ENCODE measurements at places on chromosomes 12 and 14.

DNA sequence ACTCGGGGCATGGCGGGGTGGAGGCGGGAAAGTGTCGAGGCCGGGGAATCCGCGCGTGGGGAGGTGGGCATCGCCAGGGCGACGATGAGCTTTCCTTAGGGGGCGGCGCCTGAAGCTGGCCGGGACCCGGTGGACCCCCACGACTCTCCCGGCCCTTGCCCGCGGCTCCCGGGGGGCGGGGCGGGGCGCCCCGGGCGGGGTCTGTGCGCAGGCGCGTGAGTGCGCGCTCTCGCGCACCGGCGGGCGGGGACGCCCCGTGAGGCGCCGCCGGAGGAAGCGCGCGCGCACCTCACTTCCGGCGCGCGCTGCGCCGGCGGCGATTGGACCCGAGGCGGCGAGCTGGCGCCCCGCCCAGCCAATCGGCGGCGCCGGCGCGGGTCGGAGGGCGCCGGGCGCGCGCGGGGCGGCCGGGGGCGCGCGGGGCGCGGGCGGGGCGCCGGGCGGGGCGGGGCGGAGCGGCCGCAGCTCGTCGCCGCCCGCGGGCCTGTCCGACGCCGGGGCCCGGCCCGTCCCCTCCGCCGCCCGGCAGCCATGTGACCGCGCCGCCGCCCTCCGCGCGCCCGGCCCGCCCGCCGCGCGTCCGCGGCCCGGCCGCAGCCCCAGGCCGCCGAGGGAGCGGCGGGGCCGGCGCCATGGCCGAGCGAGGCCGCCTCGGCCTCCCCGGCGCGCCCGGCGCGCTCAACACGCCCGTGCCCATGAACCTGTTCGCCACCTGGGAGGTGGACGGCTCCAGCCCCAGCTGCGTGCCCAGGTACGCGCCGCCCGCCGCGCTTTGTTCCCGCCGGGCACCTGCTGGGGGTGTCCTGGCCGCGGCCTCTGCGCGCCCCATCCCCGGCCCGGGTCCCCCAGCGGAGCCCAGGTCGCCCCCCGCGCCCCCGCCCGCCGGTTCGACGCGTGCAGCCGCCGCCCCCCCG, at the start of gene PACS2:
PACS2 (plus strand) TSS at position 462 of the 914 bp plus-strand sequence; CDS start at position 633, 171 bp downstream.
- peak within 1 kb of the TSS; percentile 87 for H3K4me3 ChIP-seq
- no peaks in the 10 kb centered on the region for H3K27me3 ChIP-seq
- peak; percentile 57 for DNase-seq
- H3K4me1 ChIP-seq, result peaks cover 14% of the 10 kb centered on the region

GRCh38 chr12:122834104-122834920, 945 bp upstream of the HIP1R start:
- peak overlapping the region; percentile 89 for H3K27ac ChIP-seq
- peaks cover 15% of the 10 kb centered on the region for H3K36me3 ChIP-seq
- peaks cover 36% of the 10 kb centered on the region for H3K4me1 ChIP-seq
- H3K4me3 ChIP-seq, result peak overlapping the region; percentile 92
- H3K27me3 ChIP-seq, result peaks cover 17% of the 10 kb centered on the region

DNA sequence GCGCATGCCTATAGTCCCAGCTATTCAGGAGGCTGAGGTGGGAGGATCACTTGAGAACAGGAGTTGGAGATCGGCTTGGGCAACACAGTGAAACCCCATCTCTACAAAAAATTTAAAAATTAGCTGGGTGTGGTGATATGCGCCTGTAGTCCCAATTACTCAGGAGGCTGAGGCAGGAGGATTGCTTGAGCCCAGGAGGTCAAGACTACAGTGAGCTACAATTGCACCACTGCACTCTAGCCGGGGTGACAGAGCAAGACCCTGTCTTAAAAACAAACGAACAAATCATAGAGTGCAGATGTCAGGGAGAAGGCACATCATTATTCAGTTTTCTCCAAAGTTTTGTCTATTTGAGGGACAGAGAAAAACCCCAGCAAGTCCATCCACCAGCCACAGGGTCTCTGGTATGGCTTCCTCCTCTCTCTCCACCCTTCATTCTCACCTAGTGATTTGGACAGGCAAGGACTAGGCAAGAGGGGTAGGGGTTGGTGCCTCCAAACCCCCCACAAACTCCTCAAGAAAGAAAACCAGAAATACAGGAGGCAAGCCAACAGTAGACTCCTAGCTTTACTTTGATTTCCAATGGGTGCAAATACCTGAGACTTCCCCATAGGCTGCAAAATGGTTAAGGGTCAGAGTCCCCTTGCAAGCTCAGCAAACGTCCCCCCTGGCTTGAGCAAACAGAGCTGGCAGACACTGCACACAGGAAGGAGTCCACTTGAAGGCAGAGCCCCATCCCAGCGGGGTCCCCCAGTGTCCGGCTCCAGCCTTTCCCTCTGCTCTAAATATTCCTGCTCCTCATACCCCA, 26.5 kb upstream of the RPLP0 start:
- H3K4me1 ChIP-seq, result peaks cover 73% of the 10 kb centered on the region
- peaks cover 57% of the 10 kb centered on the region for H3K36me3 ChIP-seq

DNA sequence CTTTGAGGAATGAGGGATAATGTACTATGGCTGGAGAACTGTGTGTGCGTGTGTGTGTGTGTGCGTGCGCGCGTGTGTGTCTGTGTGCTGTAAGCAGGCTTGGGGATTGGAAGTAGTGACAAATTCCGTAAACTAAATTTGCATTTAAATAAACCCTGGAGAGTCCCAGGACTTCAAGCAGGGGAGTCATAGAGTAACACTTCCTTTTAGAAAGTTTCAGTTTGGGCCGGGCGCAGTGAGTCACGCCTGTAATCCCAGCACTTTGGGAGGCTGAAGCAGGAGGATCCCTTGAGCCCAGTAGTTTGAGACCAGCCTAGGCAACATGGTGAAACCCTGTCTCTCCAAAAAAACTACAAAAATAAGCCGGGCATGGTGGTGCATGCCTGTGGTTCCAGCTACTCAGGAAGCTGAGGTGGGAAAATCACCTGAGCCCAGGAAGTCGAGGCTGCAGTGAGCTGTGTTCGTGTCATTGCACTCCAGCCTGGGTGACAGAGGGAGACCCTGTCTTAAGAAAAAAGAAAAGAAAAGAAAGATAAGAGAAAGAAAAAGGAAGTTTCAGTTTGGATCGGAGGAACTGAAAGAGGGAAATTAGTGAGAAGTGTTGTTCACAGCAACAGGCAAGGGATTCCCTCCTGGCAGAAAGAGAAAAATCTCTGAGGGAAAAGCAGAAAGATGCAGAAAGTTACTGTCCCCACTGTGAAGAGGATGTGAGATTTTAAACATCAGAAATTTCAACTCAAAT, 222.7 kb upstream of the SOX5 start:
- H3K36me3 ChIP-seq, result no peaks in the 10 kb centered on the region
- no peak overlapping the region for H3K27ac ChIP-seq
- DNase-seq, result no peak
- H3K4me3 ChIP-seq, result no peak overlapping the region

- H3K27ac ChIP-seq, result peak overlapping the region; percentile 62
- H3K36me3 ChIP-seq, result peaks cover 66% of the 10 kb centered on the region
- peaks cover 44% of the 10 kb centered on the region for H3K4me1 ChIP-seq
- no peak for DNase-seq
- H3K4me3 ChIP-seq, result peak overlapping the region; percentile 40
- no peaks in the 10 kb centered on the region for H3K27me3 ChIP-seq
These were observed 6.6 kb downstream of the MAX start for GRCh38 chr14:65095633-65096205.

DNA sequence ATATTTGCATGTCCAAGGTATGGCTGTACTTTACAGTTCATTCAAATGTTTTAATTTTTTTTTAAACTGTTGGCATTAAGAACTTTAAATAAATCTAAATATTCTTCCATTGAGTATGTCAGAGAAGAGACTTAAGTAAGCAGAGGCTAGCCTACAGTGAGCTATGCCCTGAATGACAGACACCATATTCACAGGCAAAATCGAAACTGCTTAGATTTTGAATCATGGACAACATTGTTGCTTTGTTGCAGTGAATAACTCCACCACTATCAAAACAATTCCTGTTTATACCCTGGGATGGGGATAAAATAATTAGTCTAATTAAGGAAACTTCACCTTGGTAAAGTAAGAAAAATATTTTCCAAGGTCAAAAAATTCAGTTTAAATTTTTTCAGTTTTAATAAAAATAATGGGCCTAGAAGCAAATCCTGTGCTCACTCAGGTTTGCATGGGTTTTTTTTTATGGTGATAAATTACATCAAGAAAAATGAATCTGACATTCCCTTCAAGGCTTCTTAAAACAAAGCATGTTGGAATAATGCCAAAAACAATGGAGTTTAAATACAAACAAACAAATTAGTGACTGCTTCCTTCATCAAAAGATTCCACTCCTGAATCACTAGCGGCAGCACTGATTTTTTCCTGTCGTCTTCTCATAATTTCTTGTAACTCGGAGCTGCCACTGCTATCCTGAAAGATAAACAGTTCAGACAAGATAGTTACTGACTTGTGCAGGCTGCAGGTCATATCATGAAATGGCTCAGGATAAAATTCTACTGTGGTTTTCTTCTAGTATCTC, 168.2 kb downstream of the EPS8 start:
- H3K4me3 ChIP-seq, result no peak overlapping the region
- H3K27ac ChIP-seq, result no peak overlapping the region
- H3K4me1 ChIP-seq, result no peaks in the 10 kb centered on the region

- no peak overlapping the region for H3K4me3 ChIP-seq
- no peak for DNase-seq
- H3K27me3 ChIP-seq, result no peaks in the 10 kb centered on the region
- no peaks in the 10 kb centered on the region for H3K36me3 ChIP-seq
- H3K27ac ChIP-seq, result no peak overlapping the region
- no peaks in the 10 kb centered on the region for H3K4me1 ChIP-seq
These were observed 111.0 kb upstream of the LMO3 start for GRCh38 chr12:16716928-16717327.

- H3K27me3 ChIP-seq, result peaks cover 39% of the 10 kb centered on the region
- no peaks in the 10 kb centered on the region for H3K4me1 ChIP-seq
- H3K36me3 ChIP-seq, result no peaks in the 10 kb centered on the region
- peak overlapping the region; percentile 18 for H3K4me3 ChIP-seq
These were observed 66.3 kb upstream of the TCL1B start for GRCh38 chr14:95619785-95620417.

DNA sequence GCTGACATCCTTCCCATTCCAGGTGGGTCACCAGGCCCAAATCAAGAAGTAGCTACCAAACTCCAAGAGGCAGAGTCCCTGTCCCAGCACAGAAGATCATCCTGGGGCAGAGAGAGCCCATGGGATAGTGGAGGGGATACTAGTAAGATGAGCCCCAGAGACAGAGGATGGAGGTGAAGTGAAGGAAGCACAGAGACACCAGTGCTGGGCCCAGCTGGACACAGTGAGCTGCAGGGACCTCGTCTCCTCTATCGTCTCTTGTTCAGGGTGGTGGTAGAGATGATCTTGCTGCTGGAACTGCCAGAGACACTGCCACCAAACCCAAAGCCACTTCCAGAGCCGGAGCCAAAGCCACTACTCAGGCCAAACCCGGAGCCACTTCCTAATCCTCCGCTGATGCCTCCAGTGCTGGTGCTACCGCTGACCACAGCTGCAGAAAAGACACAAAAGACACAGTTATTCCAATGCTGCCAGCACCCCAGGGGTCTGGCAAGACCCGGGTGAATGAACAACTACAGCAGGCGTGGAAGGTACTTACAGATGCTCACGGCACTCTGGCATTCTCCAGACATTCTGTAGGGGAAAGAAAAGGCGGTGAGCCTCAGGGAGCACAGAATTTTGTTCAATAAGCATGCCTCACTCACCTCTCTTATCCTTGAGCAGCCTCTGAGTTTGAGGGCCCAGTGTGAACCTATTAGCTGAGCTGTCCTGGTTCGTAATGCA, 6.9 kb downstream of the KRT4 start:
- peaks cover 3% of the 10 kb centered on the region for H3K36me3 ChIP-seq
- H3K4me3 ChIP-seq, result no peak overlapping the region
- no peaks in the 10 kb centered on the region for H3K4me1 ChIP-seq
- H3K27me3 ChIP-seq, result peaks cover 24% of the 10 kb centered on the region

GRCh38 chr12:128513831-128514230, 246.9 kb downstream of the TMEM132C start:
- H3K4me3 ChIP-seq, result no peak overlapping the region
- no peaks in the 10 kb centered on the region for H3K36me3 ChIP-seq
- H3K4me1 ChIP-seq, result no peaks in the 10 kb centered on the region
- peaks cover 39% of the 10 kb centered on the region for H3K27me3 ChIP-seq

- H3K4me3 ChIP-seq, result peak overlapping the region; percentile 47
- peaks cover 8% of the 10 kb centered on the region for H3K4me1 ChIP-seq
- no peak overlapping the region for H3K27ac ChIP-seq
- no peaks in the 10 kb centered on the region for H3K36me3 ChIP-seq
These were observed 129.0 kb downstream of the ASCL4 start for GRCh38 chr12:107903341-107904061.

DNA sequence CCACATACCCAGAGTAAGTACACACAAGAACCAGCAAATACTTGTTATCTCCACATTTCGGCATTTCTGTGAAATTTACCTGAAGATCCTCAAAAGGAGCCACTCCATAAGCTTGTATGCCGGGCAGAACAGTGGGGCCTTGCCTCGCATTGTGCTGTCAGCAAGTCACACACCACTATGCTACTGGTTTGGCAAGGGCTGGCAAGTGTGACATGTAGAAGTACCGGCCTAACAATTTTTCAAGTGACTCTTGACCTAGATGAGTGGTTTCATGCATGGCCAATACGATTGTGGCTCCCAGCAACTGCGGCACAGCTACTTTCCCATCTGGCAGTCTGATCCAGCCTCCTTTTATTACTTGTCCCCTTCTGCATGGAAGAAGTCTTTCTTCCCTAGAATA, 69.8 kb downstream of the GAS2L3 start:
- H3K27ac ChIP-seq, result no peak overlapping the region
- no peaks in the 10 kb centered on the region for H3K4me1 ChIP-seq
- DNase-seq, result no peak
- no peaks in the 10 kb centered on the region for H3K27me3 ChIP-seq

DNA sequence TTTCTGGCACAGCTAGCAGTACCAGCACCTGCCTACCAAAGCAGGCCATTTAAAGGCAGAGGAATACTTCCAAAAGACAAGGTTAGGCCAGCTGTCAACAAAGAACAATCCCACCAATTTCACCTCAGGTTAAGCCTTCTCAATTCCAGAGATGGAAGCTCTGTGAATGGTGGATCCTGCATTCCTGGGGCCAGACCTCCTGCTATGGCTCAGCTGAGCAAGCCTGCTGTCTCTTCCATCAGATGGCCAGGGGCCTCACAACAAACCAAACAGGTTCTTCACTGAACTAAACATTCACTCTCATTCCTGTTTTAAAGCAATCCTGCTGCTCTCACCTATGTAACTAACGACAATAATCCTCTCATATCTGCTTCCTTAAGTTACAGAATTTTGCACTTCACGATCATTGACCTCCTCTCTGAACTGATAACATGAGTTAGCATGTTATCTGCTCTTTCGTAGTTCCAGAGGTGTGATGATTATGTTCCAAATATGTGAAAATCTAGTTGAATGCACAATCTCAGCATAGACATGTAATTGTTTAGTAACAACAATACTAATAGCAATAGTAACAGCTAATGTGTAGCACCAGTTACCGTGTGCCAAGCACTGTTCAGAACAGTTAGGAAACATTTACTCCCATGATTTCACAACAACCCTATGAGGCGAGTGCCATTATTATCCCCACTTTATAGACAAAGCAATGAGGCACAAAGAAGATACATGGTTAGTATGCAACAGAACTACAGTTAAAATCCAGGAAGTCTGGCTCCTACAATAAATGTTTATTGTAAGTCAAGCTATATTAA, 73.2 kb downstream of the SLC2A13 start:
- H3K4me3 ChIP-seq, result no peak overlapping the region
- H3K27me3 ChIP-seq, result no peaks in the 10 kb centered on the region
- DNase-seq, result no peak
- H3K27ac ChIP-seq, result no peak overlapping the region

GRCh38 chr14:88210426-88210825, 112.6 kb downstream of the KCNK10 start:
- H3K27me3 ChIP-seq, result peaks cover 37% of the 10 kb centered on the region
- no peaks in the 10 kb centered on the region for H3K36me3 ChIP-seq
- H3K4me3 ChIP-seq, result no peak overlapping the region
- DNase-seq, result no peak

Measured in effector memory CD8-positive, alpha-beta T cell (primary cell).